ENCODE measurements at places on chromosomes 3 and 15. TPM values are rescaled to one million over a fixed set of nuclear protein-coding genes. Genes with fewer than 3 reads are reported as not detected.

Gene EFCC1
- 1.0 TPM for total RNA-seq

Gene SPTBN5
- 0.96 TPM for total RNA-seq

Gene TIMP4
- total RNA-seq, result not detected

Gene BFSP2
- not detected for total RNA-seq

Gene SERPINI2
- 0.27 TPM for total RNA-seq

Gene TSEN2
- total RNA-seq, result 35.5 TPM

Gene PROK2
- not detected for total RNA-seq

Gene TM4SF4
- 0.91 TPM for total RNA-seq

Gene ATP11B
- total RNA-seq, result 53.0 TPM

Gene TPRG1
- total RNA-seq, result 2.8 TPM

Gene ARHGAP31
- total RNA-seq, result 0.93 TPM

Gene SLC2A2
- total RNA-seq, result not detected

Gene FGF7
- 0.49 TPM for total RNA-seq

- H3K27ac ChIP-seq, result no peak overlapping the region
- no peaks in the 10 kb centered on the region for H3K36me3 ChIP-seq
- no peak for DNase-seq
- no peaks in the 10 kb centered on the region for H3K4me1 ChIP-seq
- no peak overlapping the region for H3K4me3 ChIP-seq
- H3K27me3 ChIP-seq, result peaks cover 48% of the 10 kb centered on the region
These were observed 65.8 kb downstream of the SCN11A start for GRCh38 chr3:38985981-38986380.

GRCh38 chr15:79967298-79968182 is 3.5 kb downstream of the BCL2A1 start:
- no peak overlapping the region for H3K4me3 ChIP-seq
- no peaks in the 10 kb centered on the region for H3K4me1 ChIP-seq
- no peaks in the 10 kb centered on the region for H3K27me3 ChIP-seq

- no peaks in the 10 kb centered on the region for H3K4me1 ChIP-seq
- DNase-seq, result no peak
- no peaks in the 10 kb centered on the region for H3K36me3 ChIP-seq
- no peak overlapping the region for H3K4me3 ChIP-seq
- H3K27me3 ChIP-seq, result no peaks in the 10 kb centered on the region
These were observed 16.9 kb downstream of the APOD start for GRCh38 chr3:195566797-195567196.

GRCh38 chr15:77722759-77723460 is 90.2 kb upstream of the LINGO1 start:
- H3K36me3 ChIP-seq, result no peaks in the 10 kb centered on the region

- H3K27me3 ChIP-seq, result no peaks in the 10 kb centered on the region
- H3K4me1 ChIP-seq, result no peaks in the 10 kb centered on the region
- H3K27ac ChIP-seq, result no peak overlapping the region
- no peak for DNase-seq
- H3K36me3 ChIP-seq, result no peaks in the 10 kb centered on the region
These were observed 174.6 kb downstream of the MEGF11 start for GRCh38 chr15:66078929-66079275.

- no peak for DNase-seq
- no peaks in the 10 kb centered on the region for H3K36me3 ChIP-seq
- no peaks in the 10 kb centered on the region for H3K27me3 ChIP-seq
- H3K4me3 ChIP-seq, result no peak overlapping the region
- H3K4me1 ChIP-seq, result no peaks in the 10 kb centered on the region
- H3K27ac ChIP-seq, result no peak overlapping the region
These were observed 29.3 kb upstream of the ADGRG7 start for GRCh38 chr3:100580147-100580546.

DNA sequence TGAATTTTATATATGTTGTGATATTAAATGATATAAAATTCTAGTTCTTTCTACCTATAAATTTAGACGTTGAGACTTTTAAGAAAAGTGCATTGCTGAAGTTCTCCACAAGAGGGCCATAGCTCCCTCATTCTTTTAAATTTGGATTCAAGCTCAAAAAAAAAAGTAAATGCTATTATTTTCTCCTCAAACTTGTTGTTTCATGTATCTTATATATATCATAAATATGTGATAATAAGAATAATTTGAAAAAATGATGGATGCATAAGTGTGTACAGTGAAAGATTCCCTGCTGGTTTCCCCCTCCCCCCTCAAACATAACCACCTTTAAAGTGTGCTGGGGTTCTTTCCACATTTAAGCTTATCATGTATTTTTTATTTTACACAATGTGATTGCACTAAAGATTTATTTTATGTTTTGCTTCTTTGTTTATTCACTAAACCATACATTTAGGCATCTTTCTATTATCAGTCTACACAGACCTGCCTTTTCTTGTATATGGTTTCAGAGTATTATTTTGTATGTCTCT is 769.4 kb upstream of the GOLIM4 start:
- H3K27me3 ChIP-seq, result peaks cover 16% of the 10 kb centered on the region
- no peaks in the 10 kb centered on the region for H3K4me1 ChIP-seq
- H3K36me3 ChIP-seq, result no peaks in the 10 kb centered on the region
- H3K4me3 ChIP-seq, result no peak overlapping the region
- H3K27ac ChIP-seq, result no peak overlapping the region

DNA sequence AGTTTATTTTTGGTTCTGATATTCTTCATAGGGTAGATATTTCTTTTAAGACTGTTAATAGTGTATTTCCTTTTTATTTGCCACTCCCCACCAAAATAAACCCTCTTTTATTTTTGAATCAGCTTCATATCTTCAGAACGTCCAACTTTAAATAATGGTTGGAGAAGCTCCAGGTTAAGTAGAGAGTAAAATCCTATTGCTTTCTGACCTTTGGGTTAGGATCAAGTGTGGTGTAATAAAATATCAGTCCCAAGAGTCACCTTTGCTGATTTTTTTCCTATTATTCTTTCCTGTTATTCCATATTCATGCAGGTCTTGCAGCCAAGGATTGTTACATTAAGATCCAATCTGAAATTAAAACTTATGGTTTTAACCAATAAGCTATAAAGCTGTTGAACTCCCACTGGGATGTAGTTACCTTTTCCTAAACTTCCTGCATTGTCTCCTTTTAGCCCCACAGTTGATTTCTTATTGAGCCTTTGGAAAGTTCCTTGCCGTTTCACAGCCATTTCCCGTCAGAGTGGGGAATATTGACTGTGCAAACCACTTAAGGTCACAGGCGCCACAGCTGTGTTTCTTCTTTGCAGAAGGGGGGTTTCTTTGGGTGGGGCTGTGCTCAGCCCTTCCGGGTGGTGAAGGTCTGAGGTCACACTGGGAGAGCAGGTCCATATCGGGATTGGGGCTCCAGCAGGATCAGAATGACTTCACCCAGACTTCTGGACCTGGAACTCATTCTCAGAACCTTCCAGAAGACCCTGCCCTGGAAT is 287.3 kb upstream of the CTDSPL start:
- H3K4me3 ChIP-seq, result no peak overlapping the region
- H3K36me3 ChIP-seq, result no peaks in the 10 kb centered on the region
- H3K27ac ChIP-seq, result no peak overlapping the region
- no peaks in the 10 kb centered on the region for H3K4me1 ChIP-seq

DNA sequence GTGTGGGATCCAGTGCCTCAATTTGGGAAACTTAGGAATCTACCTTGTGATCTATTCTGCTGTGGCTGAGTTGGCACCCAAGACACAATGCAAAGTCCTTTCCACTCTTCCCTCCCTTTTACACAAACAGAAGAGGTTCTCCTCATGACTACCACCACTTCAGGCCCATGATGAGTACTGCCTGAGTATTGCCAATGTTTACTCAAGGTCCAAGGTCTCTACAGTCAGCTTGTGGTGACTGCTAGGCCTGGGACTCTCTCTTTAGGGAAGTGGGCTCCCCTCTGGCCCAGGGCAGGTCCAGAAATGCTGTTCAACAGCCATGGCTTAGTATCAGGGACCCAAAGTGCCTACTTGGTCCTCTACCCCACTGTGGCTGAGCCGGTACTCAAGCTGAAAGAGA is 56.8 kb upstream of the PEX5L start:
- no peaks in the 10 kb centered on the region for H3K36me3 ChIP-seq
- no peak overlapping the region for H3K27ac ChIP-seq
- no peak for DNase-seq
- H3K4me3 ChIP-seq, result no peak overlapping the region
- H3K27me3 ChIP-seq, result peaks cover 11% of the 10 kb centered on the region
- no peaks in the 10 kb centered on the region for H3K4me1 ChIP-seq

- peaks cover 18% of the 10 kb centered on the region for H3K4me1 ChIP-seq
- H3K36me3 ChIP-seq, result no peaks in the 10 kb centered on the region
- no peak for DNase-seq
- no peak overlapping the region for H3K4me3 ChIP-seq
These were observed 228.6 kb upstream of the IL12A start for GRCh38 chr3:159760046-159760445.

DNA sequence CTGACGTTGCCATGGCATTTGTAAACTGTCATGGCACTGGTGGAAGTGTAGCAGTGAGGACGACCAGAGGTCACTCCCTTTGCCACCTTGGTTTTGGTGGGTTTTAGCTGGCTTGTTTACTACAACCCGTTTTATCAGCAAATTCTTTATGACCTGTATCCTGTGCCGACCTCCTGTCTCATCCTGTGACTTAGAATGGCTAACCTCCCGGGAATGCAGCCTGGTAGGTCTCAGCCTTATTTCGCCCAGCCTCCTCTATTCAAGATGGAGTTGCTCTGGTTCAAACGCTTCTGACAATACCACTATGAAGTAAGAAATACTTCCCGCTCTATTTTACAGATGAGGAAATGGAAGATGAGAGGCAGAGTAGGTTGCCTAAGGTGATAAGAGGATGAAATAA is 16.6 kb downstream of the PAQR9 start:
- no peaks in the 10 kb centered on the region for H3K27me3 ChIP-seq
- H3K27ac ChIP-seq, result no peak overlapping the region
- H3K4me3 ChIP-seq, result no peak overlapping the region
- DNase-seq, result no peak
- no peaks in the 10 kb centered on the region for H3K36me3 ChIP-seq

GRCh38 chr3:127174715-127175140 is 18.2 kb upstream of the PRR23E start:
- peaks cover 2% of the 10 kb centered on the region for H3K27me3 ChIP-seq
- H3K27ac ChIP-seq, result no peak overlapping the region
- peaks cover 20% of the 10 kb centered on the region for H3K4me1 ChIP-seq
- no peak overlapping the region for H3K4me3 ChIP-seq
- no peaks in the 10 kb centered on the region for H3K36me3 ChIP-seq

GRCh38 chr3:71018799-71019198 is 564.7 kb downstream of the FOXP1 start:
- H3K27ac ChIP-seq, result no peak overlapping the region
- no peak for DNase-seq
- H3K4me1 ChIP-seq, result no peaks in the 10 kb centered on the region
- no peaks in the 10 kb centered on the region for H3K36me3 ChIP-seq
- H3K4me3 ChIP-seq, result no peak overlapping the region

- no peak overlapping the region for H3K27ac ChIP-seq
- no peak overlapping the region for H3K4me3 ChIP-seq
- DNase-seq, result no peak
- H3K27me3 ChIP-seq, result no peaks in the 10 kb centered on the region
These were observed 17.2 kb upstream of the B4GALT4 start for GRCh38 chr3:119257654-119258410.

DNA sequence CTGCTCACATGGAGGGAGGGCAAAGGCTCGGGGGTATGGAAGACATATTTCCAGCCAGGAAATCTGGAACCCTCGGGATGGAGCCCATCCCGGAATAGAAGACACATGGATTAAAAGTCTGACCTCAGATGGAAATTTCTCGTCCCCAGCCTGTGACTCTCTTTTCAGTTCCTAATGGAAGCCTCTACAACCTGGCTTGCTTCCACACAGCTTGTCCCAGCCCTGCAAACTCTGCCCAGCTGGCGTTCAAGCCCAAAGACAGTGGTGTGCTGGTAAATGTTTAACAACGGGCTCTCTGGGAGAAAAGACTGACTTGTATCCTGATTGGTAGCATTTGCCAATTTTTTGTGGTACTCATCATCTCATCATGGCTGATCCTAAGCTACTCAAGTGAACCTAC is 35.6 kb upstream of the TLE3 start:
- peaks cover 4% of the 10 kb centered on the region for H3K27me3 ChIP-seq
- no peak for DNase-seq

DNA sequence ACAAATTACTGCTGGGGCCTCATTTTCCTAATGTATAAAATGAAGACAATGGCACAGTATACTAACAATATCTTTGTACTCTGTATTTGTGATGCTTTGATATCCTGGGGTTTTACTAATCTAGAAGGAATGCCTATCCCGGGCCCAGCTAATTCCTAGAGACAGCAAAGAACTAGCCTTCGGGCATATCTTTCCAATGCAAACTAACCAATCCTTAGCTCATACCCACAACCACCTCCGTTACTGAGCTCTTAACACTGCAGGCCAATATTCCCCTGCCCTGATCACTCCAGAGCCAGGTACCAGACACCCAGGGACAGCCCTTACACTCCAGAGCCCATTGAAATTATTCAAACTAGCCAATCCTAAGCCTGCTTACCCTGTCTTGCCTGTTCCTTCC is 309.0 kb downstream of the ULK4 start:
- H3K36me3 ChIP-seq, result no peaks in the 10 kb centered on the region
- no peak overlapping the region for H3K4me3 ChIP-seq
- H3K27ac ChIP-seq, result no peak overlapping the region
- H3K4me1 ChIP-seq, result no peaks in the 10 kb centered on the region
- H3K27me3 ChIP-seq, result no peaks in the 10 kb centered on the region
- DNase-seq, result no peak

- no peak overlapping the region for H3K4me3 ChIP-seq
- H3K36me3 ChIP-seq, result no peaks in the 10 kb centered on the region
- no peak for DNase-seq
- H3K27ac ChIP-seq, result no peak overlapping the region
- H3K27me3 ChIP-seq, result no peaks in the 10 kb centered on the region
These were observed 126.0 kb downstream of the FMN1 start for GRCh38 chr15:33068511-33068990.

DNA sequence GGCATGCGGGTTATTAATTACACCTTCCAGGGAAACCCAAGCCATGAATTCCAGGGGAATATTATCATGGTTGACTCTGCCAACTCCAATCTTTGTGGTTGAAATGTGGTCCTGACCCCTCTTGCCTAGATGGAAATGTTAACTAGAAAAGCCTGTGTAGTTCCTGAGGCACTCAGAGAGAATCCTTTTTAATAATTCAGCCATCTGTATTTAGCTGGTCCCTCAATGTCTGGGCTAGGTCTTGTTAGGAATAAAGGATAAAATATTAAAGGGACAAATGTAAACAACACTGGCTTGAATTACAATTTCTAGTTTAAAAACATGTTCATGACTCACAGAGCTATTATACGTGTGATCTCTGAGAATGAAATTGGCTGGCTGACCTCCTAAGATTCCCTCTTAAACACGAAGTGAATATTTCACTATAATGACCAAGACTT is 435.2 kb upstream of the SUCLG2 start:
- no peaks in the 10 kb centered on the region for H3K4me1 ChIP-seq
- H3K27me3 ChIP-seq, result no peaks in the 10 kb centered on the region
- H3K27ac ChIP-seq, result no peak overlapping the region
- no peak overlapping the region for H3K4me3 ChIP-seq
- H3K36me3 ChIP-seq, result no peaks in the 10 kb centered on the region

Measured in HCT116 (cell line).